ENCODE measurements at places on chromosomes 12 and 14.

DNA sequence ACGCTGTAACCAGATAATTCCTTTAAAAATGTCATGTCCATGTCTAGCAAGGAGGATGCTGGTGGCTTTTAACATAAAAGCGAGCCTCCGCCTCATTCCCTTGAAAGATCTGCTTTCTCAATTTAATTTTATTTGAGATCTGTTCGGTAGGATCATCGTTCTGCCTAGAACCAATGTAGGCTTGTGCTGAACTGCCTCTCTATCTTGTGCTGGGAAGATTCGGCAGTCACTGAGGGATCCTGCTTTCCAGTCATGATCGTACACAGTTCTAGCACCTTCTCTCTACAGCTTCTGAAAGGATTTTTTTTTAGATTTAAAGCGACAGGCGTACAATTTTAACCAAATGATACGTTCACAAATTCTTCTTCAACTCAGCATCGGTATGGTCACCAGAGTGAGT, 54.3 kb downstream of the PEBP1 start:
- no peak for DNase-seq

GRCh38 chr14:51353901-51354300, 113.9 kb downstream of the TMX1 start:
- no peak for DNase-seq

GRCh38 chr12:42104087-42104486, 40.6 kb downstream of the GXYLT1 start:
- DNase-seq: no peak

DNA sequence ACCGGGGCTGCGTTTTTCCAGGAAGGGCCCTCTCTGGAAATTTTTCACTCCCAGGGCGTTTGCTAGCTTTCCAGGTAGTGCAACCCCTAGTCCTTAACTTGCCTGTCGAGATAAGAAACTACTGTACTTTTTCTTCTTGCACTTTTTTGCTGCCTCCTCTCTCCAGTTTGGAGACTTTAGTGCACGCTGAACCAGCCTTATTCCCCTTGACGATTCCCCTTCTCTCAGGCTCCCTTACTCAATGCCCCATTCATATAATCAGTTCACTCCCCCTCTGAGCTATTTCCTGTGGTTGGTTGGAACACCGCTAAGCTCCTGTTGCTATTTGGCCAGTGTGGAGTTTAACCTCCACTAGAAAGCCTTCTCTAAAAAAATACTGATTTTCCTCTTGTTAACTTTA, 682 bp downstream of the CREBL2 start:
- DNase-seq: no peak

GRCh38 chr12:107196681-107197080, 103.3 kb upstream of the CRY1 start:
- no peak for DNase-seq

DNA sequence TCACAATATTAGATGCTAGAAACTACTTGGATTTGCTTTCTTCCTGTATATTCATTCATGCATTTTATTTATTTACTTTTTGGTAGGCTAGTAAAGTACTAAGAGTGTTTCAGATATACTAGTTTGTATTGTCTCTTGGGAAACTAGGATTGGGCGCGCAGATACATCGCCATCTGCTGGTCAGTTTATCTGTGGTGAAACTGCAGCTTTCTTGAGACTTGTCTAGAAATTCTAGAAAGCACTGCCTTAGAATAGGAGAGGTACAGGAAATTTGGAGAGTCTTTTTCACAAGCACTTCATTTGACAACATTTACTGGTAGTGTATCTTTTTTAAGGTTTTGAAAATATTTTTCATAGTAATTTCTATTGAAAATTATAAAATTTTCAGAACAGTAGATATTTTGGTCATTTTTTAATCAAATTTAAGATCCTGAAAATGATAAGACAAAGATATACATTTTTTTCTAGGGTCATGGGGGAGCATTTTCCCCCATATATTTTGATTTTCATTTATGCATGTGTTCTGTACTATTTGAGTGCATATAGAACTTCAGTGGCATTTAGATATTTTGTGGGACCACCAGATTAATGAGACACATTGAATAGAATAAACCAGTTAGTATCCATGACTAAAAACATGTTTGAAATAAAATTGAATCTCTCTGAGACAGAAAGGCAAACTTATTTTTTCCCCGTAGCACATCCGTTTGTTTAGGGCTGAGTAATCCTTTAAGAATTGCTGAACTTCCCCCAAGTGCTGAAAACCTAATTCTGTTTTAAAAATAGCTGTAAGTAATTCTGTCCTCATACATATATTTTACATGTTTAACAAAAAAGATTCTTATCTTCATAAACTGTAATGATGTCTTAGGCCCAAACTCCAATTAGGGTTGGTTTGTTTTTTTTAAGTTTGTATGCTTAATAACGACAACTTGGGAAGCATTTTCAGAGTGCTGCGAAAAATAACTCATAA, 44.5 kb downstream of the SLC38A6 start:
- DNase-seq: peak; percentile 16

DNA sequence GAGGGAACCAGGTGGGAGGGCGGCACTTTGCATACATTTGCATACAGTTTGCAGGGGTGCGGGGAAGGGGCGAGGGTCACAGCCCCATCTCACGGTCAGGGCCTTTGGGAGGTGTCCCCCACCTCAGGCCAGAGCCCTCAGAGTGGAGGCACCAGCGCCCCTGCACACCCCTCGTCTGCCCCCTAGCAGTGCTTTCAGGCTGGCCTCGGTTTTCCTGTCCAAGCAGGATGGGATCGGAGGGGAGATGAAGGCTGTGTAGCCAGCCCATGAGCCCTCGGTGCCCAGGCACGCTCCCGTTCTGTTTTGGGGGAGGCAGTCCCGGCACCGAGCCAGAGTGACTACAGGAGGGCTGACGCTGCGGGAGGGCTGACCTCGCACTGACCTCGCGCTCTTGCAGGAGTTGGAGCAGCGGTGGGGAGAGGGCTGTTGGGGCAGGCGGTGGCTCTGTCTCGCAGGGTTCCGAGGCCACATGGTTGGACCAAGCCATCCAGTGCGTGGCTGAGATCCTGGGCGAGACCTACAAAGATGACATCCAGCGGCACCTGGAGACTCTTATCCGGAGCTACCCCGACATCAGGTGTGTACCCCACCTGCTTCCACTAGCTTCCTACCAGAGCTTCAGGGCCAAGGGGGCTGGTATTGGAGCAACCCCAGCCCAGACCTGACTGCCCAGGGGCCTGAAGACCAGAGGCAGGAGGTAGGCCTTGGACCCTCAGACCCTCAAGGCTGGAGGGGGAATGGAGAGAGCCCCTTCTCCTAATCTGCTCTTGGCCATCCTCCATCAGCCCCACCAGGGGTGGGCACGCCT, 13.6 kb downstream of the EXOC3L4 start:
- no peak for DNase-seq

DNA sequence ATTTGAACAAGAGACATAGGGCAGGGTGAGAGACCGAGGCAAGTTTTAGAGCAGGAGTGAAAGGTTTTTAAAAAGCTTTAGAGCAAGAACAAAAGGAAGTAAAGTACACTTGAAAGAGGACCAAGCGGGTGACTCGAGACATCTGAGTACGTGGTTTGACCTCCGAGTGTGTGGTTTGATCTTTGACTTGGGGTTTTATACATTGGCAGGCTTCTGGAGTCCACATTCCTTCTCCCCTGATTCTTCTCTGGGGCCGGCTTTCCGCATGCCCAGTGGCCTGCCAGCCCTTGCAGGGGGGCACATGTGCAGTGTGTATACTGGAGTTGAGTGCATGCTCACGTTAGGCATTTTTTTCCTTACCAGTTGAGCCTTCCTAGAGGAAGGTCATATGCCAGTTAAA, 96.3 kb downstream of the SLC15A4 start:
- no peak for DNase-seq

- DNase-seq: no peak
Measured at GRCh38 chr12:65171870-65172269, 2.5 kb downstream of the LEMD3 start.

GRCh38 chr14:99173086-99173485, 98.9 kb downstream of the BCL11B start:
- DNase-seq: no peak

- DNase-seq: peak; percentile 16
Measured at GRCh38 chr12:71746974-71747611, 7.6 kb upstream of the RAB21 start.

- no peak for DNase-seq
Measured at GRCh38 chr14:49249022-49249421, 337.2 kb downstream of the RPS29 start.

GRCh38 chr14:35632271-35632670, 98.3 kb downstream of the INSM2 start:
- no peak for DNase-seq

DNA sequence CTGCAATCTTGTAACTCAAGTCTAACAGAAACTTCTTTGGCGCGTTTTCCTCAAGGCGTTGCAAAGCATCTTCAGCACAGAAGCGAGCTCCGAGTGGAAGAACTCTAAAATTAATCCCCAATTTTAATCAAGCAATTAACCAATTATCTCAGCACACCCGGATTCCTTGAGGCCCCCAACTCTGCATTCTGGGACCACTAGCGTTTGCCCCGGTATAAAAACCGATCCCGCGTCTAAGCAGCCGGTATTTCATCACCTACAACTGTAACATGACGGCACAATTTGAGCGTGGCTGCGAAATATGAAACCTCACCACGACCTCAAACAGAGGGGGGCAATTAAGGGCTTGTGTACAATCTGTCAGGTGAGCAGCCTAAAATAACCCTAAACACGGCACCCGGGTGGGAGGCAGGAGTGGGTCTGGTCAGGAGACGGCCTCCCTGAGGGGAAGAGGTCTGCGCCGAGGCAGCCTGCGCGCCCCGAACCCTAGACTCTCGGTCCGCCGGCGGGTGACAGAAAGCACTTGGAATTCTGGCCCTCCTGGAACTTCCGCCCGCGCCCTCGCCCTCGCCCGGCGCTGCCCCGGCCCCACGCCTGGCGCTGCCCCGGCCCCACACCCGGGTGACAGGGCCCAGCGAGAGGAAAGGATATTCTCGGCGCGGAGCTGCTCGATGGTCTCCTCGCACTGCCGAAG, 594 bp downstream of the ZCCHC8 start:
- peak; percentile 14 for DNase-seq

- no peak for DNase-seq
Measured at GRCh38 chr12:124577986-124578385, 10.6 kb upstream of the NCOR2 start.

GRCh38 chr12:122385171-122386016, 37.1 kb downstream of the CLIP1 start:
- no peak for DNase-seq

- DNase-seq: no peak
Measured at GRCh38 chr12:4139191-4139590, 134.4 kb upstream of the CCND2 start.

DNA sequence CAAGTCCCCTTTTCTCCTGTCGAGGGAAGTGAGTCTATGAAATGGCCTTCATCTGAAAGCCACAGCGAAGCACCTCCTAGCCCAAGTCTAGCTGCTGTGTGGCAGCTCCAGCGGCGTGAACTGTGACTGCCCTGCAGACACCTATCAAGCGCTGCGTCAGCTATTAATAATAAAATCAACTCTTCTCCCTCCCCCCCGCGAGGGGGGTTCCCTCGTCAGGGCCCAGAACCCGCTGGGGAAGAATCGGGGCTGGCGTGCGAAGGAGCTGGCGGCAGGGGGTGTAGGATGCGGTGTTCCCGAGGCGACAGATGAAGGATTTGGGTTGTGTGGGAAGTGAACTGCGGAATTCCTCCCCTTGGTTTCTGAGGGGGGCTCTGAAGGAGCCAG, 662 bp upstream of the ATP2A2 start:
- peak; percentile 44 for DNase-seq

- DNase-seq: no peak
Measured at GRCh38 chr12:94872007-94872653, 131.4 kb downstream of the NDUFA12 start.

GRCh38 chr14:105616802-105617192, 90.4 kb downstream of the TMEM121 start:
- DNase-seq: no peak

GRCh38 chr14:56331592-56332216, 213.5 kb downstream of the PELI2 start:
- DNase-seq: no peak

DNA sequence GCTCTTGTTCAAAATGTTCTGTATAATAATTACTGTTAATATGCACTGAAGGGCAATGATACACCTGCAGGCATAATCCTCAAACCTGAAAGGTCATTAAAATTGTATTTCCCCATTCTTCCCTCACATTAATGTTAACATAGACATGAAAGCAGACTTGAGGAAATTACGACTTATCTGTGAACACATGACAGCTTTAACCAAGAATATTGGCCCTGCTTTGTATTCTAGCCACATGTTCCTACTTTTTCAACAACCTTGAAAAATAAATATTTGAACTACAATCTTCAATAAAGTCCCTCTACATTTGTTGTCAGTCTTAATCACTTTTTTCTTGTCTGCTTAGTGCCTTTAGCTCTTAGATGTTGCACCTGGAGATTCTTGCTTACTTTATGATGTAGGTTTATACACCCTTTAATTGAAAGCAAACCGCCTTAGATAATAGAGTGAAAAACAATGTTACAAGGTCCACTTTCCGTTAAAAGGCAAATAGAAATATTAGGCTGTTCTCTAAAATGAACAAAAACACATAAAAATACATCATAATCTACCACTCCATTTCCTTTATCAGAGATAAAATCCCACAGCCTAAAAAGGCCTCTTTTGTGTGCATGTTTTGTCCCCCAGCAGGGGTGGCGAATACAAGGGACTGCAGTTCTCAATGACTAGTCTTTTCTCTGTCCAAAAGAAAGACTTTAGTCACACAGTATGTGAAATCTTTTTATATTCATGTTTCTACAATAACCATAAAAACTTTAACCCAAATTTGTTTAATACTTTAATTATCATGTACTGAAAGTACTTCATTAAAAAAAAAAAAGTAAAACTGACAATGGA, 55.9 kb downstream of the ZFC3H1 start:
- DNase-seq: no peak

GRCh38 chr14:38818555-38818954, 284.5 kb downstream of the SEC23A start:
- no peak for DNase-seq

DNA sequence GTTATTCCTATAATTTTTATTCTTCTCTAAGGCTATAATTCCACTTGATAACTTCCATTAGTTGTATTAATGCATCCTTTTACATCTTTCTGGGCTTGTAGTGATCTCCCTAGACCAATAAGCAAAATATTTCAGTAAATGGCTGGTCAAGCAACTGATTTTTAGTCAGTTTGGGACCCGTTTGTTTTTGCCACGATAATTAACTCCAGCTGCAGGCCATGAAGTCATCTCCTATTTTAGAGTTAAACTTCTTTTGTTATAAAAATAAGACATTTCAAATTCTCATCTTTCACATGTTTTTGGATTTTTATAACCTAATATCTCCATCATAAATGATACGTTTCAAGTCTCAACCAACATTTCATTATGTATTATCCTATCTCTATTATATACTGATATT, 49.4 kb downstream of the MAGOHB start:
- no peak for DNase-seq

DNA sequence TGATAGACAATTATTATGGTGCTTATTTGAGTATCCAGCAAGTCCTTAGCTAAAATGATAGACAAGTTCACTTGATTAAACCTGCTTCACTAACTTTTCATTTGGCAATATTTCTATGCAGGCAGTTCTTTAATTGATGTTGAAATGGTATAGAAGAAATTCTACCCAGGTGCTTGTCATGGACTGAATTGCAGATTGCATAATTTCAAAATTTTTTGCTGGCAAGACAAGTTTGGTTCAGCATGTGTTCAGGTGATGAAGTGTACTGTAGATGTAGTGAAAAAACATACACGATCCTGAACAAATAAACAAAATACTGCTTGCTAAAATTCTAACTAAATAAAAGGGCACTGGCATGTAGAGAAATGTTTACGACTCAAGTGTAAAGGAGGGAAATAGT, 189.0 kb downstream of the FOXA1 start:
- no peak for DNase-seq
